ENCODE measurements at places on chromosomes 1 and 21. TPM values are rescaled to one million over a fixed set of nuclear protein-coding genes. Genes with fewer than 3 reads are reported as not detected.

The LCE3D gene
- total RNA-seq = not detected

The SLC45A1 gene
- total RNA-seq = 2.0 TPM

The TRIM46 gene
- 5.2 TPM for total RNA-seq

The NBPF20 gene
- total RNA-seq = 2.1 TPM

The HAPLN2 gene
- total RNA-seq = not detected

The MROH7 gene
- total RNA-seq = 0.27 TPM

The S100PBP gene
- 64.5 TPM for total RNA-seq

The S100A2 gene
- 3.3 TPM for total RNA-seq

The ANP32E gene
- 35.1 TPM for total RNA-seq

The PPFIA4 gene
- 10.0 TPM for total RNA-seq

The SAMD11 gene
- 1.6 TPM for total RNA-seq

The PIGM gene
- 7.7 TPM for total RNA-seq

The KMO gene
- not detected for total RNA-seq

The C1orf226 gene
- not detected for total RNA-seq

The SUSD4 gene
- 1.9 TPM for total RNA-seq
